ENCODE measurements at places on chromosomes 6 and 20. TPM values are rescaled to one million over a fixed set of nuclear protein-coding genes. Genes with fewer than 3 reads are reported as not detected.

DNA sequence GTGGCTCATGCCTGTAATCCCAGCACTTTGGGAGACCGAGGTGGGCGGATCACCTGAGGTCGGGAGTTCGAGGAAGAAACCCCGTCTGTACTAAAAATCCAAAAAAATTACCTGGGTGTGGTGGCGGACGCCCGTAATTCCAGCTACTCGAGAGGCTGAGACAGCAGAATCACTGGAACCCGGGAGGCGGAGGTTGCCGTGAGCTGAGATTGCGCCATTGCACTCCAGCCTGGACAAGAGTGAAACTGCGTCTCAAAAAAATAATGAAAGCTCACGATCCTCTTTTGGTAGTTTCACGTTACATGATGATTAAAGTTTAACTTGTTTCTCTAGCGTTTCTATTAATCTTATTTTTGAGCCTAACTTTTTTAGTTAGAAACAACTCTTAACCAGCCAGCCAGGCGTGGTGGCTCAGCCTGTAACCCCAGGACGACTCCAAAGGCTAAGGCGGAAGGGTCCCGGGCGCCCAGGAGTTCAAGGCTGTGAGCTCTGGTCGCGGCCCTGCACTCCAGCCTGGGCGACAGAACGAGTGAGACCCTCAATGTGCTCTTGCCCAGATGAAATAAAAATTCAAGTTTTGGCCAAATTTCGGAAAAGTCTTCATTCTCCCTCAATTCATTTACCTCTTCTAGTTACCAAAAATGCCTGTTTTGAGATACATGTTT lies 1.2 kb upstream of the WRNIP1 start:
- DNase-seq: no peak

MAP1LC3A gene
- polyA plus RNA-seq: 0.74 TPM

DNA sequence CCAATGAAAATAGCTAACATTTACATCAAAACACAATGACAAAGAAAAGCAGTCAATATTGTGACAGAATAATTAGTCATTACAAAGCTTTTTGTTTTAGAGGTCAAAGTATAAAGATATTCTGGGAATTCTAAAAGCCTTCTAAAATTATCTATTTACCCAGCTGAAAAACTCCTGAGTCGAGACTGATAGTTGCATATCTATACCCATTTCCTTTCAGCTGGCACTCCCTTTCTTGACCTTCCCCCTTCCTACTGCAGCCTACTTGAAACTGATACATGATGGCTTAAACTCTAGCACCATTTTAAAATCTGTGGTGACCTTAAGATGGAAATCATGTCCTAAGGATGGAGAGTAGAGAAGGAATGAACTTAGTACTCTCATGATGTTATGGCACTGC lies 38.6 kb downstream of the LMBRD1 start:
- no peak for DNase-seq

DNA sequence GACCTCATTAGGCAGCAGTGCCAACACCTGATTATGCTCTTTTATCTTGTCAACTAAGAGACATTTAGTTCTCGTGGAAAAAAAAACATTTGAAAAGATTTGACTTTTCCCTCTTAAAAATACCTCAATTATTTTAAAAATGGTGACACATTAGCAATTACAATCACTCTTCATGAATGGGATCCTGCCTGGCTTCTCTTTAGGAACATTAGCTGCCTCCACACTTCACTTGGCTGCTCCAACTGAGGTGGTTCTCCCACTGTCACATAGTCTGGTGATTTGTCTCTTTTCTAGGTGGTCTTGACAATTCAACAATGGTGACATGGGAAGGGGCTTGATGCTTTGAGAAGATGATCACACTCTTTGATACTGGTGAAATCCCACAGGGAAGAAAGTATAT lies 26.2 kb upstream of the SLC35F1 start:
- DNase-seq: no peak

ESR1 gene
- polyA plus RNA-seq: not detected

DNA sequence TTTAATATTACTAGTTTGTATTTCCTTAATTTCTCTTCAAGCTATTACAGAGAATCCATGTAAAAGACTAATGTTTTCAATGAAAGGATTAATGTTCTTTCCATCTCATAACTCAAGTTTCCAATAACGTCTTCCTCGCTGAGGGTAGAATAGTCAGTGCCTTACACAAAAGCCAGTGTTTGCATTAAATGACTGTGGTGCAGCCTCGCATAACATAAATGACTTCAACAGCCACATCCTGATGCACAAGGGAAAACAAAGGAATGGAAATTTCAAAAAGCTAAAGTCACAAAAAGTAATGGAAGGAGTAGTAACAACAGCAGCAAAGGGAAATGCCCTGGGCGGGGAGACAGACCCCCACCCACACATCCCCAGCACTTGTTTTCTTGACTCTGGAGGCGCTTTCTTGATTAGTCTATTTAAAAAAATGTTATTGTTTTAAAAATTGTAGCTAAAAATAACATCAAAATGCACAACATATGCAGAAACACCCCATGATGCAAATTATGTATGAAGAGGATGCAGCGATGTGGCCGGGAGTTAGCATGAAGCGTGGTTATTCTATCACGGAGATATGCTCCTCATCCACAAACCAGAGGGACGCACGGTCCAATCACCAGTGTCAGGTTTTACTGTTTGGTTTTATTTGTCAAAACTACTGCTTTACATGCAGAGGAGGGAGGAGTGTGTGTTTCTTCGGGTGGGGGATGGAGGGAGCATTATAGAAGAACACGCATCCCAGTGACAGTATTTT lies 228.6 kb downstream of the GMPR start:
- DNase-seq: no peak

LY6G5B gene
- 1.8 TPM for polyA plus RNA-seq

DNA sequence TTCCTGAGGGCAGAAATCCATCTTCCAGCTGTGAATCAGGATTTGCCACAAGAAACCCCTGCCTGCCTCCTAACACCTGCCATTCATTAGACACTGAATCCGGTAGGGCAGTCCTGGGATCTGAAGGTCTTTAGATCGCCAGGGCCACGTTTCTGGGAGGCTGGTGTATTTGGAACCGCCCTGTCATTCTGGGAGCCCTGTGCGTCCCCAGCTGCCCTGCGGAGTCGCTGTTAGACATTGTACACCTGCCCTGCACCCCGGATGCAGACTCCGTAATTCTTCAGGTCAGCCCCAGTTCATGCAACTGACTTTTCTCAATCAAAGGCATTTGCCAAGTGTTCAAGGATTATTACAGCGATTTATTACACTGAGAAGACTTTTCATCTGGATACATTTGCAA lies 193.2 kb downstream of the TBC1D7 start:
- no peak for DNase-seq

- DNase-seq: no peak
These were observed 763.2 kb upstream of the FLRT3 start for GRCh38 chr20:15100506-15101160.

- no peak for DNase-seq
These were observed 171.1 kb upstream of the SPTLC3 start for GRCh38 chr20:12837646-12838045.
